HepG2 (cell line): ENCODE measurements at places on chromosomes 16 and 17. TPM values are rescaled to one million over a fixed set of nuclear protein-coding genes. Genes with fewer than 3 reads are reported as not detected.

The ACAP1 gene
- 1.3 TPM in 1 of 2 replicates, not detected in the other for total RNA-seq

The CHST5 gene
- not detected in 2 replicates for total RNA-seq

DNA sequence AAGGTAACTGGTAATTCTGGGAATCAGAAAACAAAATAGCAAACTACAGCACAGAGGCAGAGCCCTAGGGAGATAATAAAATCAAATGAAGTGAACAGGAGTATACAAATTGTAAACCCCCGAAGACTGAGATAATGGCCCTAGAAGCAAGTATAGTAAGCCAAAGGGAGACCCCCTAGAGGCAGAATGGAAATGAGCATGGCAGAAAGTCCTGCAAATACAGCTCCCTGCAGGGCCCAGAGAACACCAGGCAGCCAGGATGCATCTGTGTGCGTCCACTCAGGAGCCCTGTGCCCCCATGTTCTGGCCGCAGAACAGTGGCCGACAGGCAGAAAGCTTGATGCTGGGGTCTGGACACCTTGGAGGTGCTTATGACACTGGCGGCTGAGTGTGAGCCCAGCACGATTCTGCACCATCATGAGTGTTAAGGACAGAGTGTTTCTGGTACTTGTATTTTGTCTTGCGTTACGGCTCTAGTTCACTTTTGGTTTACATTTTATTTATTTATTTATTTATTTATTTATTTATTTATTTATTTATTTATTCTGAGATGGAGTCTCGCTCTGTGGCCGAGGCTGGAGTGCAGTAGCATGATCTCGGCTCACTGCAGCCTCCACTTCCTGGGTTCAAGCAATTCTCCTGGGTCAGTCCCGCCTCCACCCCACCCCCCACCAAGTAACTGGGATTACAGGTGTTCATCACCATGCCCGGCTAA lies 48.7 kb downstream of the RGS9 start:
- DNase-seq = no peak

- DNase-seq = no peak
Measured at GRCh38 chr16:56460101-56460500, 8.7 kb downstream of the OGFOD1 start.

- DNase-seq = peak; percentile 80
Measured at GRCh38 chr17:61574542-61575351, 16.3 kb downstream of the NACA2 start.

- DNase-seq = no peak
Measured at GRCh38 chr17:51638971-51639370, 378.6 kb downstream of the UTP18 start.

DNA sequence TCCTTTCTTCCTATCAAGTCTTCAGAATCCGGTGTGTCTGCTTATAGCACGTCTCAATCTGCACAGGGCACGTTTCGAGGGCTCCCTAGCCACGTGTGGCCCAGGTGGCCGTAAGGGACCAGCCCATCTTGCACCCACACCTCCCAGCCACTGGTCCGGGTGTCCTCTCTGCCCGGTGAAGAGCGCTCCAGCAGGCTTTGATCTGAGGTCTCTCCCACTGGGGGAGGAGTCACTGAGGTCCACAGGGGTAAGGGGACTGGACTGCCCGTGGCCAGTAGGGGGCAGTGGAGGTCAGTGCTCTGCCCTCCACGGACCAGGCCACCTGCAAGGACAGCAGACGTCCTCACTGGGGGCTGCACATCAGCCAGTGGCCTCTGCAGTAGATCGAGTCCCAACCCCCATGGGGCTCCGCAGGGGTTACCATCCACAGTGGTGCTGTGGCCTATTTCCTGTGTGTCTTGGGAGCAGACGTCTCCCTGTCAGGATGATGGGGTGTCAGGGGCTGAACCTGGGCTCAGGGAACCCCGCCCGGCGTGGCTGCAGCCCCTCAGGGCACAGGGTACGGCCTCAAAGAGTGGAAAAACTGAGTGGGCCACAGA lies 204.1 kb upstream of the CIBAR2 start:
- DNase-seq = peak; percentile 80

DNA sequence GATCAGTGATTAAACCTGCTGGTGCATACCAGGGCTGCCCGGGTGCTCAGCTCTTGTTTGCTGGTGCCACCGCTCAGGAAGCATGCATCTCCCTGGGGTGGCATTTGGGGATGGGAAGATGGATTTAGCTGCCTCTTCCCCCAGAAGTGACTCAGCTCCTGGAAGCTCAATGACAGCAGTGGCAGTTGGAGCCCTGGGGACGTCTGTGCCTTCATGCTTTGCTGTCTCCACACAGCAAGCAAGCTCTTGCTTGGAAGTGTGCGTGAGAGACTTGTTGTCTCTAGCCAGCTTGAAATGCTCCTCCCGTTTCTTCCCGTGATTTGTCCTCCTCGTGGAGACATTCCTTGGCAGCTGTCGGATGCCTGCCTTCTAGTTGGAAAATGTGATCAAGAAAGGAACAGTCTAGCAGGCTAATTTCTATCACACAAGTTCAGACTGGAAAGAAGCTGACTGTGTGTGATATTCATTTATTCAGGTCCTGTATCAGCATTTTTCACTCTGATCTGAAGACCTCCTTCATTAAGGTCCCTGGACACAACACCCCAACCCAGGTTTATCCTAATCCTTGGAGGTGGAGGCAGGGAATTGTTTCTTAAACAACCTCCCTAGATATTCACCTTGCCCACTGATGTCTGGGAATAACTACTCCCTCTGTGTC lies 73.0 kb downstream of the BMERB1 start:
- DNase-seq = no peak

DNA sequence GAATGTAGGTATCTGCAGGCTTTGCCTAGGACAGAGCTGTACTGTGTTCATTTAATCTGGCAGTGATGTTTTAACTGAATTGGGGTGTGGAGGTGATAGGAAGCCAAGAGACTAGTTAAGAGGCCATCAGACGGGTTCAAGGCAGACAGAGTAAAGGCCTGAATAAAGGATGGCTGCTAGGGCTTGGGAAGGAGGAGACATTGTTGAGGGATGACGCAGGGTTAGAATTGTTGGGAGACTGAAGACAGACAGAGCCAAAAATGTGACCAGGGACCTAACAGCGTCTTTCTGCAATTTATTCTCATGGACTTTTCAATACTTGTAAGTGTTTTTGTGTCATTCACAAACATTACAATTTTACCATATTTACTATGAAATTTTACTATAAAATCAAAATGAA lies 48.6 kb upstream of the MYH10 start:
- DNase-seq = no peak

DNA sequence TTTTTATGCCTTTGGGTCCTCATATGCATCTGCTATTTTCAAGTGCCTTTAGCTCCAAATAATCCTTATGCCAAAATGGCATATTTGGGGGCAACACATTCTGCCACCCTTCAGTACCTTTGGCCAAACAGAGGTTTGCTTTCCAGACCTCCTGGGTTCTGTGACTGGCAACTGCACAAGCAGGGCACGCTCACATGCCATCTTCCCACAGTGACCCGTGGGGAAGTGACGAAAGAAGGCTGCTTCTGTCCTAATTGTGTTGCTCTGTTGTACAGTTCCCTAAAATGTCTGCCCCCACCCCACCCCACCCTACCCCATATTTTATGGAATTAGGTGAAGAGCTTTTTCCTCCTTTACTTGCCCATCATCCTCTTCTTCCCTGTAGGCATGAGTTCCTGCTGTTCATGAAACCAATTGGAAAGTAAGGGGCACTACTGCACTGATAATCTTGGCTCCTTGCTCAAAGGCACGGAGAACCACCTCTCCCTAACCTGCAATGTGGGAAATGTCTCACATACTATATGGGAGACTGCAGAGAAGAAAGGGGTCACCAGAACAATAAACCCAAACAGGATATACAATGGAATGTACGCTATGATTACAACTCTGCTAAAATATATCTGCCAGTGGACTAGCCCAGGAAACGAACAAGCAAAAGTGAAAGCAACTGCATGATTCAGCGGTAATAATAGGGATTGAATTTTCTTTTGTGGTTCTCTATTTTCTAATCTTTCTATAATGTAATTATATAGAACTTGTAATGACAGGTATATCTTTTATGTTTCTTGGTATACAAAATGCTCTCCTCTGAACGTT lies 3.3 kb upstream of the SLFN12L start:
- no peak for DNase-seq

GRCh38 chr17:7307686-7308624 lies 527 bp downstream of the EIF5A start:
- DNase-seq = no peak

- no peak for DNase-seq
Measured at GRCh38 chr16:86317813-86318650, 192.3 kb upstream of the FOXF1 start.

DNA sequence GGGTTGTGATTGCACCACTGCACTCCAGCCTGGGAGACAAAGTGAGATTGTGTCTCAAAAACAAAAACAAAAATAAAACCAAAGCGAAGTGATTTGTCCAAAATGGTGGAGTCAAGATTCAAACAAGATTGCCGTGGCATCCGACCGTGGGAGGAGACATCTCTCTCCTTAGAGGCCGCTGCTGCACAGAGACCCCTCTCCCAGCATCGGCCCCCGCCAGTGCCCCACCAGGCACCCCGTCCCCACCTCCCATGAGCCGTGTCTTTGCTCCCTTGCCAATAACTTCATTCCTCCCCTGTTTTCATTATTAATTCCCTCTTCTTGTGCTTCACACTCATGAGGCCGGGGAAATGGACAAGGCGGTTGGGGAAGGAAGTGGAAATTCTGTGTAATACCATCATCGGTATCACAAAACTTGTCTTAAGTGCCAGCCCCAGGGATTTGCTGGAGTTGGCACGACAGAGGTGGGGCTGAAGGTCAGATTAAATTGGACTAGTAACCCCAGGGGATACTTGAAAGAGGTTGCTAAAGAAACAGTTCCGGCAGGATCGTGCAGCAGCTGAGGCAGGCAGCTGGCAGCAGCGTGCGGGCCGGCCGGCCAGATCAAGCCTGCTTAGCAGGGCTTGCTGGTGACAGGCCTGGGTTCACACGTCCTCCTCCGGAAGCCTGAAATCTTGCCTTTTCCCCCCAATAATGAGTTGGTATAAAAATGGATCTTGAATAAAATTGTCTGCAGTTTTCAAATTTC lies 66.8 kb downstream of the RTN4RL1 start:
- DNase-seq = no peak

DNA sequence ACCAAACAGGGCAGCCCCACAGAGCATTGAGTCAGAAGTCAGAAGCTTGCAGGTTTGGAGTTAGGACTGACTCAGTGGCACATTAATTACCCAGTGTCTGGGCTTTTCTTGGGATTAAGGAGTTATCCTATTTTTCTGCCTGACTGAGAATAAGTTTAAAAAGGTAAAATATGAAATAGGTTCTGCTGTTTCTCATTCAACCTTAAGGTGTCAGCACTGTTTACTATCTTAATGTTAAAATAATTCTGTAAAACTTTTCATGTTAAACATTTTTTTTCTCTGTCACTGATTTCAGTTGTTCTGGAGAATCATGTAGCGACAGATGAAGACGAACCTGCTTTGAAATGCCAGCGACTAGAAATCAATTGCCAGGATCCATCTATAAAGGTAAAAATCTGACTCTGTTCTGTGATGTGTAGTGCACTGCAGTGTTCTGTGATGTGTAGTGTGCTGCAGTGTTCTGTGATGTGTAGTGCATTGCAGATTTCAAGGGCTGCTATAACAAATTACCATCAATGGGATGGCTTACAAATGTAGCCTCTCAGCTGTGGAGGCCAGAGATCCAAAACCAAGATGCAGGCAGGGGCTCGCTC lies 128.0 kb downstream of the LAT start:
- DNase-seq = no peak

DNA sequence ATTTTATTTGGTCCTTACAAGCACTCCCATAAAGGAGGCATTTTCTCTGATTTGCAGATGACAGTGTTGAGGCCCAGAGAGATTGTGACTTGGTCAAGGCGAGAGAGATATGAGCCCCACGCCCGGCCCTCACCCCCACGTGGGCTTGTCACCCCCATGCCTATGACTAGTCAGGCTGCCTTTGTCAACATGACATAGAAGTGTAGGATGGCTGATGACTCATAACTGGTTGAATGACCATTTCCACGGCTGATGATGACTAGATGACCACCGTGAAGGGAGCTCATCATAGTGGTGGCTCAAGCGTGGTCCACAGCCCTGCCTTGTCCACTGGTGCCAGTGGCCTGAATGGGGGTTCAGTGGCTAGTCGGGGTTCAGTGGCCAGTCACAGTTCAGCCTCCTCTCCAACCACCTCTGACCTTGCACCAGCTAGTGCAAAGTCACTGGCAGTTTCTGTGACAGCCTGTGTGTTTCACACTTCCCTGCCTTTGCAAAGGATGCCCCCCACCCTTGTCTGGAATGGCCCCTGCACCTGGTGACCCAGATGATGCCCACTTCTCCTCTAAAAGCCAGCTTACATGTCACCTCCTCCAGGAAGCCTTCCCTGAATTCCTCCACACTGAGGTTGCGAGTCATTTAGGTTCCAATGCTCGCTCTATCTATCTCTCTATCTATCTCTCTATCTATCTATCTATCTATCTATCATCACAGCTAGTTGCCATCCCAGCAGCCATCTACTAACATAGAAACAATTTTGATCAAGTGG lies 3.8 kb upstream of the WSCD1 start:
- no peak for DNase-seq

- no peak for DNase-seq
Measured at GRCh38 chr17:82023447-82024241, 539 bp downstream of the LRRC45 start.

- no peak for DNase-seq
Measured at GRCh38 chr17:2796164-2797125, at the start of gene RAP1GAP2. Gene RAP1GAP2 (plus strand): TSS chr17:2796438. CDS start chr17:2796528, 90 bp downstream.

The LYRM1 gene
- total RNA-seq = 82.6 and 106 TPM in 2 replicates

DNA sequence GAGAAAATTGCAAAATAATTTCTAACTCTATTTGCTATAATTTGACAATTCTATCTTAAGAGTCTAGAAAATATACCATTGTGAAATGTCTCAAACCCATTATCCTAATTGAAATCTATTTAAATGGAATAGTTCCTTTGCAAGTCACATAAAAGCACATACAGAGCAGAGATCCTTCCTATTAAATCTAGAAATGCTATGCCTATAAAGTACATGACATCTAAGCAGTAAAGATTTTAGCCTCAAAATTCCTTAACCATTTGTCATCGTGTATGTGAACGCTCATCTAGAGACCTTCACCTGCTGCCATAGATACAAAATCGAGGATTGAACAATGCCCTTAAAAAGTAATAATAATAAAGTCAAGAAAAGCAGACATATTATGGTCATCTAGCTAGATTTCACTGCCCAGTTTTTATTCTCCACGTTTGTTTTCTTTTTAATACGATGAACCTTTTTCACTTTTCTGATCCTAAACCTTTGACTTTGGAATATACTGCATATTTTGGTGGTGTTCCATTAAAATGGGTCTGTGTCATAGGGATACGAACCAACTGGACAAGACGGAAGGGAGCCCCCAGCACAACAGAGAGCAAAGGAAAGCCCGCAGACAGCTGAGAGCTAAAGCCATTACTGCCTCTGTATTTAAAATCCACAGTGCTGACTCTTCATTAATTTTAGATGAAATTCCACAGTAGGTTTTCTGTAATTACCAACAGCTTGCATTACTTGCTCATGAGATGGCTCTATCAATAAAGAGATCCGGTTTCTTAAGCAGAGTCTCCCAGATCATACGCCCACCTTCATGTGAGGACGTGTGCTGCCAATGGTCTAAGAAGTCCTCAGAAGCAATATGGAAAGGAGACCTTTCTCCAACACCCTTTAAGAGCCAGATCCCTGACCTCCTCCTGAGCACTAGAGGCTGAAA lies 17.6 kb downstream of the TEX2 start:
- no peak for DNase-seq

The GDPD1 gene
- 3.8 and 7.7 TPM in 2 replicates for total RNA-seq

The NOD2 gene
- total RNA-seq = 0.27 and 0.29 TPM in 2 replicates
